ENCODE measurements at places on chromosomes 3 and 15.

DNA sequence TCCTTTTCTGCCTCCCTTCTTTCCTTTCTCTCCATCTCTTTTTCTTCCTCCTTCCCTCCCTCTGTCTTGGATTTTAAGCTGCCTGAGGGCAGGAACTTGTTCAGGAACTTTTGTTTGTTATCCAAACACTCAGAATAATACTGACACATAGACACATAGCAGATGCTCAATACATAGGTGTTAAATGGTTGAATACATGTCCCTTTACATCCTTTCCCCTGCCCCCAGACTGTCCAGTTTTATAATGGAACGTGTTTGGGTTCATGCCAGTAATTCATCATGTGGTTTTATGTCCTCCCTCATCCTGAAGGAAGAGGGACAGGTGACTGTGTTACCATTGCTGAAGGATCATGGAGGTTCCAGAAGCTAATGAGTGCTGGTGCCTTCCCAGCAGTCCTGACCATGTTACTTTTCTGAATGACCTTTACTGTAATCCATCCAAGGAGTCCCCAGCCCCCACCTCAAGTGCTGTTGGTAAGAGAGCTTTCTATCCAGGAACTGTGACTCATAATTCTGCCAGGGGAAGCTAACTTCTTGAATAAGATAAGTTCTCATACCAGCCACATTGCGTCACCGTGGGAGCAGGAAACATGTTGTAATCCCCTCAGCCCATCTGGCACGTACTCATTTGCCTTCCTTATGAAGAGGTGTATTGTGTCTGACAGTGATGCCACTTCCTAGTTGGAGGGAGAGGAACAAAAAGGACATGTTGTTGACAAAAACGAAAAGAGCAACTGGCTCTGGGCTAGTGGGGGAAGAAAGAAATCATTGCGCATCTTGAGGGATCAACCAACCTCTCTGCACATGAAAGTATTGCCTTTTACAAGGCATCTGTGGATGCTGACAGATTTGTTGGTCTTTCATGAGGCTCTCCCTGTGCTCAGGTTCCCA lies 52.4 kb downstream of the IL1RAP start:
- DNase-seq: peak; percentile 99

- DNase-seq: no peak
Measured at GRCh38 chr15:79179108-79179561, 88.6 kb upstream of the RASGRF1 start.

DNA sequence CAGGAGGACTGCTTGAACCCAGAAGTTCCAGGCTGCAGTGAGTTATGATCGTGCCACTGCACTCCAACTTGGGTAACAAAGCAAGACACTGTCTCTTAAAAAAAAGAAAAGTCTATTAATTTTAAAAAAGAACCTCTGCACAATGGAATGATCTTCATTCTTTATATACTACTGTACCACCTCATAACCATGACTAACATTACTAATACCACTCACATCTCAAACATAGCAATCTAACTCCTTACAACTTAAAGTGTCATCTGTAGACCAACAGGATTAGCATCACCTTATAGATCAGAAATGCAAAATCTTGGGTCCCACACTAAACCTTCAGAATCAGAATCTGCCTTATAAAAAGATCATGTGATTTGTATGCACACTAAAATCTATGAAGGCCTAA lies 48.8 kb upstream of the MAP4 start:
- DNase-seq: no peak

- no peak for DNase-seq
Measured at GRCh38 chr15:90049666-90050604, 48.8 kb downstream of the ZNF710 start.

DNA sequence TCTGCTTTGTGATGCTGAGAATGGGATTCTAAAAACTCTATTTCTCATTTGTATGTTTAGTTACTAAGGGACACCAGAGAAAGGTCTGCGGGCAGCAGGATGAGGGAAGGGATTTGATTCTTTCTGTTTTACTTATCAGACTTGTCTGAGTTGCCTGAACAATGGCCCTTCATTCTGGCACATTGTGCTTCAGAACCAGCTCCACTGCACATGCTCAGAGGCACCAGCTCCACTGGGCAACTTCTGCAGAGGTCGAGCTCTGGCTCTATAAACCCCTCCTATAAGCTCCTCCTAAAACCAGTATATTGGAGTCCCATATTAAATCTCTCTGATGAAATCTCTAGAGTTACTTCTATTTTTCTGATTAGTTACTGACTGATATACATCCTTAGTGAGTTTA lies 453.2 kb upstream of the CDIN1 start:
- DNase-seq: no peak

DNA sequence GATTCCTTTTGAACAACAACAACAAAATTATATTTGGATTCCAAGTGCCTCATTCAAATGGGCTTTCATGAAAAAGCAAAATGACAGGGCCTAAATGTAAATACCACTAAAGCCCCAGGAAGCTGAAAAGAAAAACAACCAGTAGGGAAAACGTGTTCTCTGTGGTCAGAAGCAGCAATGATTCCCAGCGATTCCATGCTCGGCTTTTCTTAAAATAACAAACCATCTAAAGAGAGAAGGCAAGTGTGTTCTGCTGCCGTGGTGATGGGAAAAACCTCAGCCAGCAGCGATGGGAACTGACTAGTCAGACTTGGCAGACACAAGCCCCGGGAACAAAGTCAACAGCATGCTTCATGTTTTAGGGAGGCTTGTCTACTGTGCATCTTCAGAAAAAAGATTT lies 153.6 kb downstream of the TNIK start:
- peak; percentile 46 for DNase-seq

DNA sequence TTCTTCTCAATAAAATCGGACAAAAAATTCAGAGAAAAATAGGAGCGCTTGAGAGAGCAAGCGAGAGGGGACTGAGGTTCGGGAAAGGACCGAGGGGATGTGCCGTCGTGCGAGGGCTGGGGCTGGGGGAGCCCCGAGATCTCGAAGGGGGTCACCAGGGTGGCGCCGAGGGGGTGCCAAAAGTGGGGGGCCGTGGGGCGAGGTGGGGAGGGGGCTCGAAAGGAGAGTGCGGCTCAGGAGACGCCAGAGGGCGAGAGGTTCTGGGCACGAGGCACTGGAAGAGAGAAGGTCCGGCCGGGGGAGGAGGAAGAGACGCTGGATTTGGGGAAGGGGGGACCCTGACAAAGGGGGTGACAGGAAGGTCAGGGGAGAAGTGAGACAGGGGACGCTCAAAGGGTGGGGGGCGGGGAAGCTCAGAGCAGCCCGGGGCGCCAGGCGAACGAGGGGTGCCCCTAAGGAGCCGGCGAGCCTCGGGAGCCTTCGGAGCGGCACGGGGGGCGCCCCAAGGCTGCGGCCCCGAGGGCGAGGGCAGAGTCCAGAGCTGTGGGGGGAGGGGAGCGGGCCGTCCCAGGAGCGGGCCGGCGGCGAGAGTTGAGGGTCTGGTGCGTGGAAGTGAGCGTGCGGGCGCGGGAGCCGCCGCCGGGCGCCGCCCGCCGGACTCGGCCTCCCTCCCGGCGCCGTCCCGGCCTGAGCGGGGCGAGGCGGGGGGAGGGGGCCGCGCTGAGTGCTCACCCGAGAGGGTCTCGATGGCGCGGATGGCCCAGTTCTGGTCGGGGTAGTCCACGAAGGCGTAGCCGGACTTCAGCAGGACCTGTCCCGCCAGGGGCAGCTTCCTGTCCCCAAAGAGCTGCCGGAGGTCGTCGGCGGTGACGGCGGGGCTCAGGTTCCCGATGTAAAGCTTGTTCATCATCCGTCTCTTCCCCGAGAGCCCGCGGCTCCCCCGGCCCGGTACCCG lies 514 bp downstream of the IGF2BP2 start:
- no peak for DNase-seq

- no peak for DNase-seq
Measured at GRCh38 chr3:125434582-125435011, 59.5 kb upstream of the ZNF148 start.

DNA sequence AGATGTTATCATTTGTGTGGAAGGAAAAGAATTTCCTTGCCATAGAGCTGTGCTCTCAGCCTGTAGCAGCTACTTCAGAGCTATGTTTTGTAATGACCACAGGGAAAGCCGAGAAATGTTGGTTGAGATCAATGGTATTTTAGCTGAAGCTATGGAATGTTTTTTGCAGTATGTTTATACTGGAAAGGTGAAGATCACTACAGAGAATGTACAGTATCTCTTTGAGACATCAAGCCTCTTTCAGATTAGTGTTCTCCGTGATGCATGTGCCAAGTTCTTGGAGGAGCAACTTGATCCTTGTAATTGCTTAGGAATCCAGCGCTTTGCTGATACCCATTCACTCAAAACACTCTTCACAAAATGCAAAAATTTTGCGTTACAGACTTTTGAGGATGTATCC lies 15.1 kb downstream of the KLHL24 start:
- no peak for DNase-seq

- no peak for DNase-seq
Measured at GRCh38 chr3:42979044-42979972, at the start of gene GASK1A. Gene GASK1A (plus strand): TSS chr3:42979311. CDS start chr3:42979643, 332 bp downstream.

- DNase-seq: no peak
Measured at GRCh38 chr3:195563317-195563716, 20.2 kb upstream of the PPP1R2 start.

DNA sequence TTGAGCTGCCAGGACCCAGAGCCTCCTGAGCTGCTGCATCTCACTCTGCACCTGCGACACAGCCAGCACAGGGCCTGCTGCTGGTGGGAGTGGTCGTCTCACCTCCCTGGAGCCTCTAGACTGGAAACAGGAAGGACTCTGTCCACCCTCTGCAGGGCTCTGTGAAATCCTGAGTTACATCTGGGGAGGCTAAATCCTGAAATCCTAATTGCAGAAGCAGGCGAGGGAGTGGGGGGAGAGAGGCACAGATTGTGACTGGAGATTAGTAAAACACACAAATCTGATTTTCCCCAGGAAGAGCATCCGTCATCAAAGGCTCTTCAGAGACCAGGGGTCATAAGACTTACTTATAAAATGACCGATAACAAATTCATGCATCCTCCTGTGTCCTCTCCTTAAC lies 31.6 kb upstream of the GABRG3 start:
- no peak for DNase-seq

- DNase-seq: no peak
Measured at GRCh38 chr3:49134471-49135265, 1.8 kb upstream of the LAMB2 start.

DNA sequence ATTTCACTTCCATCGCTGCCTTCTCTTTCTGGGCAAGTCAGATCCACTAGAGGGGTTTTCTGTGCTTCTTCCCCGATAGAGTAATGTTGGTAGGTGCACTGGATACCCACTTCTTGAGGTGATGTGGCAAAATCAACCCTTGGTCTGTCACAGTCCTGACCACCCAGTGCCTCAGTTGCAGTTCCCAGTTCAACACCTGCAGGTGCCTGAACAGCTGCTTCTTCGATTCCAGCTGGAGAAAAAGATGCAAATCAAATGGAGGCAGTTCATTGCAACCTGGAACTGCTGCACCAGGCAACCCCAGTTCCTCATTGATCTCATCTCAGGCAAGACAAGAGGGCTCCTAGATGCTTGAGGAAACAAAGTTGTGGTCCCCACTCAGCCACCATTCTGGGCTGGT lies 186.6 kb downstream of the UBE2E2 start:
- no peak for DNase-seq
